ENCODE measurements at places on chromosomes 13 and 19. TPM values are rescaled to one million over a fixed set of nuclear protein-coding genes. Genes with fewer than 3 reads are reported as not detected.

Gene NXNL1
- not detected for total RNA-seq

Gene ZNF350
- 8.7 TPM for total RNA-seq

Gene ZNF30
- 0.98 TPM for total RNA-seq

GRCh38 chr13:43915451-43915850 is 35.7 kb downstream of the LACC1 start:
- no peak overlapping the region for H3K4me3 ChIP-seq
- H3K27ac ChIP-seq, result no peak overlapping the region
- no peaks in the 10 kb centered on the region for H3K4me1 ChIP-seq
- H3K27me3 ChIP-seq, result peaks cover 12% of the 10 kb centered on the region
- no peaks in the 10 kb centered on the region for H3K36me3 ChIP-seq
